Naive thymus-derived CD4-positive, alpha-beta T cell (primary cell): ENCODE measurements at places on chromosomes 6 and 20. TPM values are rescaled to one million over a fixed set of nuclear protein-coding genes. Genes with fewer than 3 reads are reported as not detected.
A peak's percentile ranks its signal among the peaks of the same experiment; 100 is the strongest.

FLRT3 gene
- not detected for polyA plus RNA-seq

DNA sequence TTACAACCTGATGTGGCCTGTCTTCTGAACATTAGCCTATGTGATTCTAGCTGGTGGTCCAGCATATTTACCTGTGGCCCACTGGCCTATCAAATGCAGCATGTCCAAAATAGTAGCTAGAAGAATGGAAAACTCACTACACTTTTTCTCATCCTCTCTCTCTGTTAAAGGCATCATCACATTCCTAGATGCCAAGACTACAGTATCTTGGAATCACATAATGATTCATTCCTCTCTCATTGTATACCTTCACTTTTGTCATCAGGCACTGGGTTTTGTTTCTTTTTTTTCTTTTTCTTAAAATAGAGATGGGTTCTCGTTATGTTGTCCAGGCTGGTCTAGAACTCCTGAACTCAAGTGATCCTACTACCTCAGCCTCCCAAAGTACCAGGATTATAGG lies 45.0 kb downstream of the FAM83B start:
- H3K27me3 ChIP-seq: no peaks in the 10 kb centered on the region
- DNase-seq: no peak
- H3K4me1 ChIP-seq: no peaks in the 10 kb centered on the region
- no peak overlapping the region for H3K27ac ChIP-seq
- no peaks in the 10 kb centered on the region for H3K36me3 ChIP-seq

- H3K27me3 ChIP-seq: no peaks in the 10 kb centered on the region
- no peaks in the 10 kb centered on the region for H3K4me1 ChIP-seq
- DNase-seq: no peak
These were observed 33.8 kb downstream of the NHLRC1 start for GRCh38 chr6:18088419-18089296.

DNA sequence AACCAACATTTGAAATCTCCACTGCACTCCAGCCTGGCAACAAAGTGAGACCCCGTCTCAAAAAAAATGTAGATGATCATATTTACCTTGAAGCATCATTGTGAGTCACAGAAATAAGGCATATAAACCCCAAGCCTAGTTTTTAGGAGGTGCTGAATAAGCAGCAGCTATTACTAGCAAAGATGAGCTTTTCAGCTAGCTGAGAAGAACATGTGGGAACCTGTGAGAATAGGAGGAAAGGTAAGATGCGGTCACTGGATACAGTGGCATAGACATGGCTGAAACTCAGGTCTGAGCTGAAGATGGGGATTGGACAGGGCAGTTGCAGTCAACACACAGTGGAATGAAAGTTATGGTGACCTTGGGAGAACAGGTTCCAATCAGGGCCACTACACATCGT lies 284.3 kb upstream of the IRAK1BP1 start:
- H3K27ac ChIP-seq: no peak overlapping the region
- H3K4me1 ChIP-seq: no peaks in the 10 kb centered on the region

GRCh38 chr6:150403458-150404246 lies 34.8 kb downstream of the IYD start:
- no peaks in the 10 kb centered on the region for H3K36me3 ChIP-seq
- no peaks in the 10 kb centered on the region for H3K27me3 ChIP-seq
- no peaks in the 10 kb centered on the region for H3K4me1 ChIP-seq
- no peak overlapping the region for H3K4me3 ChIP-seq
- no peak overlapping the region for H3K27ac ChIP-seq

OTOR gene
- not detected for polyA plus RNA-seq

- no peak overlapping the region for H3K27ac ChIP-seq
- no peaks in the 10 kb centered on the region for H3K27me3 ChIP-seq
- H3K4me1 ChIP-seq: no peaks in the 10 kb centered on the region
- H3K36me3 ChIP-seq: no peaks in the 10 kb centered on the region
These were observed 217.4 kb upstream of the PLCB4 start for GRCh38 chr20:8851446-8851845.

DNA sequence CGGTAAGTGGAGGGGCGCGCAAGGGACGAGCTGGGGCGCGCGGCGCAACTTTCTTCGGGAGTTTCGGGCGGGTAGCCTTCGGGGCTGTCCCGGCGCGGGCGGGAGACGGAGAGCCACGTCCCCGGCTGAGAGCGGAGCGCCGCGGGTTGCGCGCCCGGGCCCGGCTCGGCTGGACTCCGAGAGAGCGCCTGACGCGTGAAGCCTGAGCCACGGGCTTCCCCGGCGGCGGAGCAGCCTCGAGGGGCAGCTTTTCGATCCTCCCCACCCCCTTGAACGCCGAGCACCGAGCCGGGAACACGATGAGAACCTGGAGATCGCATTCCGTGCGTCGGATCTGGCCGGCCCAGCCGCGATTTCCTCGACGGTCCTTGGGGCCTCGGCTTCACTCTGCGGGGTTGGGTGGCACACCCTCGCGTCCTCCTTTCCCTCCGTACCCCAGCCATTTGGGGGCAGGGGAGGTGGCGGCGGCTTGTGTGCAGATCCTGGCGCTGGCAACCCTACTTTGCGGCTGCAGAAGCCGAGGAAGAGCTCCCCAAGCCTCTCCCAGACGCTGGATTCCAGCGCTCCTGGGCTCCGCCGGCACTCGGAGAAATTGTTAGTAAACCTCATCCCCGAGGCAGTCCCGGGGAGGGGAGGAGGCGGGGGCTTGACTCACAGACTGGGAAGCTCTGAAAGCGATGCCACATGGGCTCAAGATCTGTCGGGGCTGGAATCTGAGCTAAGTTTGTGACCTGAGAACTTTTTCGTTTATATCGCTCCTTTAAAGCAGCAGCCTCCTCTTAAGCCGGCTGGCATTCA lies 572 bp downstream of the DSE start:
- H3K27me3 ChIP-seq: no peaks in the 10 kb centered on the region
- DNase-seq: peak; percentile 35
- H3K27ac ChIP-seq: no peak overlapping the region

DNA sequence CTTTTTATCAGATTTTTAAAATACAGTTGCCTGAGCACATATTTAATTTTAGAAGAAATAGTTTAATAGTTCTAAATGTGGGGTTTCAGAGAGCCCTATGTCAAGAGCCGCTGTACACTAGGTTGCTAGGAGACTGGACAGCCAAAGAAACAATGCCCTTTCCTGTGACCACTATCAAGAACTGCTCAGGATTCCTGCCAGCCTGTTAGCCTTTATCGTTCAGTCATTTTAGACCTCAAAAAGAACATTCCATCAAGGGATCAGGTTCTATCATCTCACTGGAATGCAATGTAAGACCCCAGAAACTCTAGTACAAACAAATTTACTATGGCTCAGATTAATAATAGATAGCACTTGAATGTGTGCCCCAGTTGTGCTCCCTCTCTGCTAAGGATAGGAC lies 181.2 kb upstream of the CCN2 start:
- H3K4me3 ChIP-seq: no peak overlapping the region
- no peaks in the 10 kb centered on the region for H3K27me3 ChIP-seq
- H3K4me1 ChIP-seq: no peaks in the 10 kb centered on the region
- H3K27ac ChIP-seq: no peak overlapping the region
- DNase-seq: no peak
- H3K36me3 ChIP-seq: no peaks in the 10 kb centered on the region

BRPF3 gene
- 5.1 TPM for polyA plus RNA-seq

DNA sequence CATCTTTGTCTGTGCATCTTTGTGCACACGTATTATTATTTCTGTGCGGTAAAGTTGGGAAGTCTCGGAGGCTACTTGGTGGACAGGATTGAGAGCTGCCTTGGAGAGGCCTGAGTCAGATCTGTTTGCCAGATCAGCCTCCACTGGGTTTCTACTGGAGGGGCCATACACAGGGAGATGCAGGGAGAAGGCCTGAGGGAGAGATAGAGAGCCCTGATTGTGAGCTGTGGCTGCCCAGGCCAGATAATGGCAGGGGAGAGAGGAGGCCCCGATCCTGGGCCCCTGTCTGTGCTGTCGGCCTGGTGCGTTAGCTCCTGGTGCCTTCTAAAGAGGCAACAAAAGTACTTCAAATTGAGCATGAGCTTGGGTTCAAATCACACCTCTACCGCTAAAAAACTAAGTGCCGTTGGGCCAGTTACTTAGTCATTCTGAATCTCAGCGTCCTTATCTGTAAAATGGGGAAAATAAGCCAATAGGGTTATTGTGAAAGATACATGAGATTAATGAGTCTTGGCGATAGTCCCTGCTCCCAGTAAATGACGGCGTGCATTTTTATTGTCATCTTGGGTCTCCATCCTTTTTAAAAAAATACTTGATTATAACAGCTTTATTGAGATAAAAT lies 27.6 kb upstream of the ADA start:
- DNase-seq: no peak
- H3K4me3 ChIP-seq: no peak overlapping the region
- H3K36me3 ChIP-seq: no peaks in the 10 kb centered on the region
- no peaks in the 10 kb centered on the region for H3K27me3 ChIP-seq

DNA sequence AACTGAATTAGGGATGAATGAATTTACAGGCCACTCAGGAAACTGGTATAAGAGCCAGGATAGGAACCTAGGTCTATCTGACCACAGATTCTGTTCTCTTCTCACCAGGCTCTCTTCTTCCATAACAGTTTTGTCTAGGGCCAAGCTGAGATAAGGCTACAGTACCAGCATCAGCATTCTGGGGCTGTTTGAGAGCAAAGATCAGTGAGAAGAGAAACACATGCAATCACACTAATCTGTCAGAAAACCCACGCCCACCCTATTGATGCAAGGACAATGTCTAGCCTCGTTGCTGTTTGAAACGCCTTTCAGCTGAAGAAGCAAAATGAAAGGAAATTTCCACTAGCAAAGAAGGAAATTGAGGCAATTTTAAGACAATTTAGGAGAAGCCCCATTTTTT lies 137.7 kb downstream of the LCA5 start:
- H3K36me3 ChIP-seq: no peaks in the 10 kb centered on the region
- H3K4me1 ChIP-seq: no peaks in the 10 kb centered on the region
- H3K4me3 ChIP-seq: no peak overlapping the region
- no peak overlapping the region for H3K27ac ChIP-seq
- no peak for DNase-seq
- H3K27me3 ChIP-seq: no peaks in the 10 kb centered on the region

DNA sequence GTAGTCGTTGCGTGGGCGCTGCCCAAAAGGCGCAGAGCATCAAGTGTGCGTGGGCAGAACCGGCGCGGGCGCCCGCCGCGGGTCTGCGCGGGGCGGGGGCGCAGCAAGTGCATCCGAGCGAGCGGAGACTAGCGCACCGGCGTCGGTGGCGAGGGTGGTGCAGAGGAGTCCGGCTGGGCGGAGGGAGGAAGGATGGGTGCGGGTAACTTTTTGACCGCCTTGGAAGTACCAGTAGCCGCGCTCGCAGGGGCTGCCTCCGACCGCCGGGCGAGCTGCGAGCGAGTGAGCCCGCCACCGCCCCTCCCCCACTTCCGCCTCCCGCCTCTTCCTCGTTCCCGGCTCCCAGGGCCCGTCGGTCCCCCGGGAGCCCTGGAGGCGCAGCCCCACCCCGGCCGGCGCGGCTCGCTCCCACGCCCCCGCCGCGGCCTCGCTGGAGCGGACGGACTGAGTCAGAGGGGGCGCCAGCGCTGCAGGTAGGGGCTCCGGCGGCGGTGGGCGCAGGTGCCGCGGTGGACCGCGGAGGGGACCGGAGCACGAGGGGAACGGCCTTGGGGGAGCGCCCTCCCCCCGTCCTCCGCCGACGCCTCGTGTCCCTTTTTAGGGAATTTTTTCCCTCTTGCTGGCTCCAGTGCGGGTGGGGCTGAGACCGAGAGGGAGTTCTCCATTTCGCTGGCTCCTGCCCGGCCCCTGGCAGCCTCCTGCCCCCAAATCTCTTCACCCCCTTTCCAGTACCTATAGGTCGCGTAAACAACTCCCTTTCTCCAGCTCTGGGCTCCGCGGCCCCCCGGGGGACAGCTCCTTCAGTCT lies 1.6 kb upstream of the DBNDD2 start:
- H3K27me3 ChIP-seq: no peaks in the 10 kb centered on the region
- H3K4me1 ChIP-seq: no peaks in the 10 kb centered on the region
- peak overlapping the region; percentile 74 for H3K27ac ChIP-seq
- peak; percentile 51 for DNase-seq

DNA sequence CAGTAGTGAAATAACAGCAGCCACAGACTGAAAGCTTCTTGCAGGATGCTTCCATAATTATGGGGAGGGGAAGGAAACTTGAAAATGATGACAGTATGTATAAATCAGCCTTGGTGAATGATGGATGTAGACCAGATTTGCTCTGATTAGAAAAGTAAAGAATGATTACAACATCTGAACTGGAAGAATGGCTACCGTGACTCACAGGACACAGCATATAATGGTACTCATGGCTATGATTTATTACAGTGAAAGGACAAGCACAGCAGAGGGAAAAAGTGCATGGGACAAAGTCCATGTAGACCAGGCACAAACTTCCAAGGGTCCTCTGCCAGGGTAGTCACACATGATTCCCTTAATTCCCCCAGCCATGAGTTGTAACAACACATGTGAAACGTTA lies 70.7 kb upstream of the POPDC3 start:
- no peaks in the 10 kb centered on the region for H3K27me3 ChIP-seq
- no peaks in the 10 kb centered on the region for H3K36me3 ChIP-seq
- no peaks in the 10 kb centered on the region for H3K4me1 ChIP-seq
- H3K4me3 ChIP-seq: no peak overlapping the region
- H3K27ac ChIP-seq: no peak overlapping the region
- no peak for DNase-seq

DNA sequence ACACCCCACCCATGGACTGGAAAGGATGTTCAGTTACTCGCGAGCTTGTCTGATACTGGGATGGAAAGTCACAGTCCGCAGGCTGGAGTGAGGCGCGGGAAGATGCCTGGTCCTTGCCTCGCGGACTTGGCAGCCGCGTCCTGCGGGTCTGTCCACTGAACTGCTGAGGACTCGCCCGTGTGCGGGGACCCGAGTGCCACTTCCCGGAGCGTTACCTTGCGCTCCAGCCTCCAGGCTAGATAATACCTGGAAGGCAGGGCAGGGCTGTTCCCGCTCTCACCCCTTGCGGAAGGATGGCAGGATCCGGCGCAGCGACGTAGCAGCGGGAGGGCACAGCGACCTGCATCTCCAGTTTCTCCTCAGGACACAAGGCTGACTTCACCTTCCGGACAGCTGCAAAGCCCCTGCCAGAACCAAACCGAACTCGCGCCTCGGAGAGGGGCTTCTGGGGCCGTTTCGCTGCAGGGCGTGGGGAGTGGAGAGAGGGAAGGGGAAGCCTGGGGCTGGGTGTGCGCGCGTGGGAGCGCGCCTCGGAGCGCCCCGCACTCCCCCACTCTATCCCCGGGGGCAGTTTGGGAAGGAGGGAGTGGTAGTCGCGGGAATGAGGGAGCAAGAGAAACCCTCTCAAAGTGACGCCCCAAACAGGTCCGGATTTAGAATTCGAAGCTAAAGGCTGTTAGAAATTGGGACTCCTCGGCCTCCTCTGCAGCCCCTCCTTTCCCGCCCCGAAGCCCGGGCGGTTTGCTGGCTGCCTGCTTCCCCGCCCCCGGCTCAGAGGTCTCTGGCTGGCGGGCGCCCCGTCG lies at the start of gene KCNQ5:
TSS of gene KCNQ5 (plus strand) at position 774 of the 803 bp plus-strand sequence.
- H3K4me3 ChIP-seq: peak within 1 kb of the TSS; percentile 82
- DNase-seq: peak; percentile 12
- no peaks in the 10 kb centered on the region for H3K36me3 ChIP-seq
- peak within 1 kb of the TSS; percentile 52 for H3K27ac ChIP-seq

DNA sequence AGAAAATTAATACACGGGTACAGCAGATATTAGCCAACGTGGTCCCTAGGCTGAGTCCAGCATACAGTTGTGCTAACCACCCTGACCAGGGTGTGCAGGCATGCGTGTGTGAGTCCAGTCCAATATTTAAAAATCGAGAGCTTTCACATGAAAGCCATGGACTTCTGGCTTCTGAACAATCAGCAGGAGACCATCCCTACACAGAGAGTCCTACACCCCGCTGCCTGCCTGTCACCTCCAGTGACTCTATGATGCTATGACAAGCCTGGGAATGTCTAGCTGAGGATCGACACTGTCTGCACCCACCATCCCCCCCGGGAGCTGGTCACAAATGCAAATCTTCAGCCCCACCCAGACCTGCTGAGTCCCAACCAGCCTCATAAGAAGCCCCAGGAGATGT lies 7.9 kb downstream of the ACSS1 start:
- H3K27ac ChIP-seq: no peak overlapping the region
- H3K4me1 ChIP-seq: peaks cover 20% of the 10 kb centered on the region
- no peak overlapping the region for H3K4me3 ChIP-seq
- no peak for DNase-seq
- H3K27me3 ChIP-seq: no peaks in the 10 kb centered on the region

CST9 gene
- not detected for polyA plus RNA-seq
